ENCODE measurements at places on chromosomes 3 and 15.

DNA sequence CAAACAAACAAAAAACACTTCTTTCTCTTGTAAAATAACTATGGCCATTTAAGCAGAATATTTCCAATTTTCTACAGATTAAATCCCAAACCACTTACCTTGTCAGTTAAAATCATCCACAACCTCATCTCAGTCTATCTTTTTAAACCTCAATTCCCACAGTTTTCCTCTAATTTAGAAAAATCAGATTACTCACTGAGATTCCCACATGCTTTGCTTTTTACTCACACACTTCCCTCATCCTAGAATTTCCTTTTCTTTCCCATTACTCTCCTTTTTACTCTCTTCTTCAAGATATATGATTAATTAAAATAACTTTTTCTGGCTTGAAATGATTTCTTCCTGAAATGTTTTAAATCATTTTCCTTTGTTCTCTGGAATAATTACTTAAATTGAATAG lies 790.7 kb downstream of the ROBO1 start:
- DNase-seq: no peak

GRCh38 chr3:36408146-36408545 lies 27.8 kb downstream of the STAC start:
- DNase-seq: no peak

- no peak for DNase-seq
These were observed 44.4 kb downstream of the CSNK1G1 start for GRCh38 chr15:64311566-64311965.

DNA sequence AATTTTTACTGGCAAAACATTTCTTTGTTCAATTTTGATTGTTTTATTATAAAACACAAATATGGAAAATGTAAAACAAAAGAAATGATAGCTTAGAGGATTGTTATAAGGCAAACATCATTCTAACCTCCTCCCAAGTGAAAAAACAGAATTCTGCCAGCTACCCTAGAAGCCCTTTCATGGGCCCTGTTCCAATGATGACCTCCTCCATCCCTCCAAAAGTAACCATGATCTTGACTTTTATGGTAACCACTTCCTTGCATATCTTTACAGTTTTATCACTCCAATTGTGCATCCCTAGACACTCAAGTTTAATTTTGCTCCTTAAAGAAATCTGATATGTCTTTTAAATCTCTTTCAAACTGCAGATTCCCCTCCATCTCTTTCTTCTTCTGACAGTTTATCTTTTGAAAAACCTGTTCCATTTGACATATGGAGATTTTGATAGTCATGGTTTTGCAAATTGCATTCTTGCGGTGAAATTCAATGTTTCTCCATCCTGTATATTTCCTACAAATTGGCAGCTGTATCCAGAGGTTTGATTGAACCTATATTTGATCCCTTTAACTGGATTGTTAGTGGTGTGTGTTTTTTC lies 27.0 kb upstream of the TNFAIP8L3 start:
- DNase-seq: no peak

DNA sequence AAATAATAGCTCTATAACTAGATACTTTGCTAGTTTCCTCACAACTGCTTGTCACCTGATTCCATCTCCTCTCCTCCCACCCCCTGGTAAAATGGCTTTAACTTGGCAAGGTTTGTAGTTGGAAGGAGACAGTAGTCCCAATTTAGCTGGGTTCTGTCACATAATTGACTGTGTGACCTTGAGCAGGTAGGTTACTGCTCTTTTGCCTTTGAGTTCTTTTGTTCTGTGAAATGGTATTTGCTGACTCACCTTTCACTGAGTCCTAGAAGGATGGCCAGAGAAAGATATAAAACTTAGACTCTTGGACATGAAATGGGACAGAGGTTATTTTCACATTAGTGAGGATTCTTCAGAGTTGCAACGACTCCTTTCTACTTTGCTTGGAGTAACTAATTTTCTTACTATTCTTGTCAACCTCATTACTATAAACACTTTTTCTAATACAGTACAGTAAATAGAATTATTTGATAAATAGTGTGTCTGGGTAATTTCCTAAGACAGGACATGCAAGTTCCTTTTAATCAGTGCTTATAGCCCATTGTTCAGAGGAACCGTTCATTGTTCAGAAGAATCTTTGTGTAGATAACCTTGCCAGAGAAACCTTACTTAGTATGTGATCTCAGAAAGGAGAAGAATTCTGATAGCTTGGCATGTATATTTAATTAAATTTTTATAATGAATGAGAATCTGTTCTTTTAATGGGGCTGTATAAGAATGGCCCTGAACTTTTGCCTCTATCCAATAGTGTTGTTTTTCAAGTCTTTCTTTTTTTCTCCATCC lies 14.3 kb downstream of the AKAP13 start:
- no peak for DNase-seq

- no peak for DNase-seq
These were observed 145.5 kb upstream of the UMPS start for GRCh38 chr3:124584552-124585391.

GRCh38 chr3:51940648-51941462 lies 849 bp downstream of the RRP9 start:
- no peak for DNase-seq

DNA sequence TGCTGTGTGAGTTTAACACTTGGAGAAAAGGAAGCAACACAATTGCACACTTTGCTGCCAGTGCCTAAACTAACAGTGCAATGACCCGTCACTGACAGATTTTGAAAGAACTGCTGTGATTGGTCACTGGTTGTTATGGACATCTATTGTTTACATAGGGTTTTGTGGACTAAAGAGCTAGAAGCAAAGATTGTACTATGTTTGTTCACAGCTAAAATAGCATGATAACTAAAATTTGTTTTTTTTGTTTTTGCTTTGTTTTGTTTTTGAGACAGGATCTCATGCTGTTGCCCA lies 112.4 kb upstream of the GOLGA8J start:
- DNase-seq: no peak

DNA sequence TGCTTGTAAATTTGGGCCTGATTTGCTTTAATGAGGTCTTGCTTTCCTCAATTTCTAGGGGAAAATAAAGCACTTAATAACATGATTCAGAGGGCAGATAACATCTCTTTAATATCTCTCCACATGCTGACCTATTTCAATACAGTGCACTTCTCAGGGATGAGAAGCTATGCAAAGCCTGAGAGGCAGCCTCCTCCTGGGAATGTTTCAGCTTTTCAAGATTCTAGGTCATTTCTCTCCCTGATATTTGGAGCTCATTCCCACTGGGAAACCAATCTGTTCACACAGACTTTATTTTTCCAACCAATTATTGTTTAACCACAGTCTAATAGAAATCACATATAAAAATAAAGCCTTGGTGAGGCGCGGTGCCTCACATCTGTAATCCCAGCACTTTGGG lies 67.0 kb upstream of the LSAMP start:
- DNase-seq: no peak

GRCh38 chr3:96449346-96449745 lies 365.0 kb upstream of the EPHA6 start:
- DNase-seq: no peak

- DNase-seq: no peak
These were observed 36.5 kb upstream of the BCL2A1 start for GRCh38 chr15:80007532-80007931.

- DNase-seq: no peak
These were observed 6.6 kb upstream of the CCNL1 start for GRCh38 chr3:157166561-157166960.

DNA sequence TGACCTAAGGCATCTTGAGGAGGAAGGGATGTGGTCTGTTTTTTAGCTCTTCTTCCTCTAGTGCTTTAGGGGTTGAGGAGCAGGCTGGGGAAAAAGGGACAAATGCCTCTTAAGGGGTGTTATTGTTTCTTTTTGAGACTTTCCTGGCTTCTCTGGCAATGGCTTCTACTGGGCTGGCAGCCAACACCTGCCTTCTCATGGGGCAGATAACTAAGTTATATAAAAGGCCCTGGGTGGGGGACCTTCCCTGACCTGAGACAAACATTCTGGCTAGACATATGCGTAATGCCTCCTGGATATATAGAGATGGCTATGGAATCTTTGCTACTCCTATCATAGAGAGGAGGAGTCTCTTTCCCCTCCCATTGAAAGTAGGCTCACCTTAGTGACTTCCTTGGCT lies 179.2 kb upstream of the PROK2 start:
- DNase-seq: no peak

- no peak for DNase-seq
These were observed 34.5 kb downstream of the ZIC4 start for GRCh38 chr3:147371771-147372340.

- no peak for DNase-seq
These were observed 45.5 kb downstream of the SYN2 start for GRCh38 chr3:12049675-12050074.

- DNase-seq: no peak
These were observed 8.7 kb downstream of the HYPK start for GRCh38 chr15:43808960-43809678.

GRCh38 chr3:165185707-165186327 lies 10.4 kb downstream of the SLITRK3 start:
- DNase-seq: peak; percentile 18

DNA sequence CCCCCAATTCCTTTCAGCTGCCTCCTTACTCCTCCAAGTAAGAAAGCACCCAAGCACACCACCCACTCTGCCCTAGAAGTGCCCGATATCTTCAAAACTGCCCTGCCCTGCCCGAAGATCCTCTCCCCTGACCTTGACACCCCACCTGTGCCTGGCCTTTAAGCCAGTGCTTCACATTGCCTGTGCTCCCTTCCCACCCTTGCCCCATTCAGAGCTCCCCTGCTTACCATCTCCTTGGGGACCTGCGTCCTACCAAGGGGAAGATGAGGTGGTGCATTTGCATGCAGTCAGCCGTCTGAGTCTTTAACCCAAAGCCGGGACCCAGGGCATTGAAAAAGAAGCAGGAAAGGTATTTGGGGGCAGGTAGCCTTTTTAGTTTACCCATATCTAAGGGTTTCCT lies 73.5 kb upstream of the SLCO3A1 start:
- no peak for DNase-seq

GRCh38 chr15:93942269-93942694 lies 289.1 kb upstream of the MCTP2 start:
- DNase-seq: no peak

GRCh38 chr3:149536429-149536828 lies 61.9 kb downstream of the TM4SF4 start:
- no peak for DNase-seq

DNA sequence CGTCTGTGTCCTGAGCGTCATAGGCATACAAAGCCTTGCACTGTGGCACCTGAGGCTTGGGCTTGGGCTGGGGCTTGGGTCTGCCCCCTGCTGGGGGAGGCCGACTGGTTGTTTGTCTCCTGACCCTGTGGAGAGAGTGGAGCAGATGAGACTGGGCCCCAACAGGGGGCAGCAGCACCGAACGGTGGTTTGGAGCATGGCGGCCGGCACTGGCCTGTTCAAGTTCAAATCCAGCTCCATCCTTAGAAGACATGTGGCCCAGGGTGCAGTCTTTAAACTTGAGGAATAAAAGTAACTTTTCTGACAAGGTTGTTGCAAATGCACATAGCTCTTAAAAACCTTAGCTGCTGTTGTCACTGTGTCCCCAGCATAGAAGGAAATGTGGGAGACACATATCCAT lies 33.3 kb downstream of the CCNB2 start:
- peak; percentile 29 for DNase-seq

DNA sequence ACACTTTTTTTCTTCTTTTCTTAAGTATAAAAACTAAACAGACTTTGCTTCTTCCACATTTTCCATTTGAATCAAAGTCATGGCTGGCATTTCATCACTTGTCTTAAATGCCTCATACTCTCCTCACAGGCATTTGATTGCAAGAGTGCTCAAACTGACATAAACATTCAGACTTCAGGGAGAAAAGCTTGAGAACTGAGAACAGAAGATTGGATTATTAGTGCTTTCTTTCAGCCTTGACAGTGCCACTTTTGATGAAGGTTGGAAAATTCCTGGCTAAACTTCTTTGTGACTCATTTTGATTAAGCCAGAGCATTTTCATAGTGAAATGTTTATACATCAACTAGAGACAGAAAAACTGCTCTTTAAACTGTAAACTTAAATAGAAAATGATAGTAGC lies 544.4 kb downstream of the DIPK2A start:
- no peak for DNase-seq

- DNase-seq: no peak
These were observed 199.3 kb upstream of the LINGO1 start for GRCh38 chr15:77831986-77832385.

DNA sequence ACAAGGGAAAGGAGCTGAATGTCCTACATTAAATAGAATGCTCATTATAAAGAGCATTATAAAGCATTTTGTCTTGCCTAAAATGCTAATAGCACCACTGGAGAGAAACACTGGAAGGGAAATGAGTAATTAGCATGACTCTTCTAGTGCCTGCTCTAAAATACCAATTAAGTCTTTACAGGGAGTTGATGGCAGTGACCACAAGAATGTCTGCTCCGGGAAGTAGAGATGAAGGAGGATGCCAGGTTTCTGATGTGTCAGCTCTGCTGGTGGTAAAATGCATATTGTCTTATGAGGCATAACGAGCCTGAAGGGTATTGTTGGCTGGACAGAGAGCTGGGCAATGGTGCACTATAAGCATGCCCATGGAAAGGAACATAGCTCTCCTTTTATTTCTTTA lies 49.5 kb downstream of the MYLK start:
- DNase-seq: no peak

DNA sequence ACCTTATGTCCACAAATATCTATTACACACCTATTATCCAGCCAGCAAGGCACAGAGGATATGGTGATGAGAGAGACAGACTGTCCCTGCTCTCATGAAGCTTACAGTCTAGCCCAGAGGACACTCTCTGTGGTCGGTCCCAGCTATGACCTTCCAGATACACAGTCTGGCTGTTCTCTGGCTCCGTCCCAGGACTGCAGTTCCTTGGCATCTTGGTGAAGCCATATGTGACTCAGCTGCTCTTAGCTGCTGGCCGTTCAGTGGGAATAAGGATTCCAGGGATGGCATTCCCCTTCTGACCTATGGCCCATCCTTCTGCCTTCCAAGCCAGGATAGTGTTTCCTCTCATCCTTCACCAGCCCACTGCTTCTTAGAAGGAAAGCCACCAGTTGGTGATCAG lies 30.8 kb downstream of the MEX3B start:
- no peak for DNase-seq

GRCh38 chr3:71726146-71726545 lies 944 bp upstream of the EIF4E3 start:
- no peak for DNase-seq

DNA sequence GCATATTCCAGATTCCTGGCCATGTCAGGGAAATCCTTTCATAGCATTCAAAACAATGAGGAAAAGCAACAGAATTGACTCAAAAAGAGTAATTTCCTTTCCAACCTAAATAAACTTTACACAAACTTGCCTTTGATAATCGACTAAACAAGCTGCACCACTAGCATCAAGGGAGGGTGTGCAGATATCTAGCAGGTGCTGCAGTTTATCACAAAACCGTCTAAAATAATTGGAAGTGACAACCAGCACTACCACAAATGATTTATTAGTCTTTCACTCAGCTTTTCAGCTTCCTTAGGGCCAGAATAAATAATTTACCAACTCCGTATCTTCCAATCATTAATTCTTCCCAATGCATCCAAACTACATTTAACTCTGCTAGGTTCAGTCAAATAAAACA lies 71.7 kb downstream of the TBC1D5 start:
- DNase-seq: no peak

GRCh38 chr3:181278468-181279238 lies 289.1 kb upstream of the DNAJC19 start:
- DNase-seq: no peak

Data from activated CD4-positive, alpha-beta T cell treated with anti-CD3 and anti-CD28 coated beads for 24 hours (primary cell).